CD8-positive, alpha-beta memory T cell (primary cell): ENCODE measurements at places on chromosomes 16 and 17. TPM values are rescaled to one million over a fixed set of nuclear protein-coding genes. Genes with fewer than 3 reads are reported as not detected.

GRCh38 chr16:12629271-12629670, 174.4 kb downstream of the CPPED1 start:
- no peak for DNase-seq

DNA sequence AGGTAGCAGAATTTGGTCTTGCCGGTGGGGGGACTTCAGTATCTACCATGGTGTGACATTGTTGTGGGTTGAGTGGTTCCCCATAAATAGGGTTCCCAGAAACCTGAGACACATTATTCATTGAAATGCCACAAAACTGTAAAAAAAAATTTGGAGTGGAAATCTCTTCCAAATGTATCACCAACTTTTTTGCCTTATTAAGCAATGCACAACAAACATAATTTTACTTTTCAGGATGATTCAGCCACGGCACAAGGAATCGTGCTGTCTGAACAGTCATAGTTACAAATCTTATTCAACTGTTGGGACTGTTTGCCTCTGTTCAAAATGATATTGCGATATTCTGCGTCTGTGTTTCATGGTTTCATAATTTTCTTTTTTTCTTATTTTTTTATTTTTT, 181.2 kb downstream of the NTN1 start:
- DNase-seq, result no peak

Gene ABCA9
- not detected for total RNA-seq

Gene ANKS4B
- not detected for total RNA-seq

GRCh38 chr17:66398617-66399016, 96.2 kb downstream of the PRKCA start:
- DNase-seq, result no peak

DNA sequence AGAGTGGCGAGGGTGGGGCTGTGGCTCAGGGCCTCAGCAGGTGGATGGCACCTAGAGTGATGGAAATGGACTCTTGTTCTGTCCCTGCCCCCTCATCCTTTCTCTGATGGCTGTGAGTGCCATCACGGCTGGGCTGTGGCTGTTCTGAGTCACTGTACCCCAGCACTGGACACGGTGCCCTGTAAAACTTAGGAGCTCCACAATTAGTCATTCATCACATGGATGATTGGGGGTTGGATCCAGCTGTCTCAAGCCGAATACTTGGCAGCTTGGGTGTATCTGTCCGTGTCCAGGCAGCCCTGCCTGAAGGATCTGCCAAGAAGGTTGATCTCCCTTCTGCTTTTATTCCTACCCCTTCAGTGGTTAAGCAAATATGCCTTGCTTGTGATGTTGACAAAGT, 295.5 kb upstream of the EEF2KMT start:
- DNase-seq, result no peak

- no peak for DNase-seq
These were observed 52.5 kb upstream of the ERN1 start for GRCh38 chr17:64182325-64183012.

Gene GLP2R
- total RNA-seq, result not detected

DNA sequence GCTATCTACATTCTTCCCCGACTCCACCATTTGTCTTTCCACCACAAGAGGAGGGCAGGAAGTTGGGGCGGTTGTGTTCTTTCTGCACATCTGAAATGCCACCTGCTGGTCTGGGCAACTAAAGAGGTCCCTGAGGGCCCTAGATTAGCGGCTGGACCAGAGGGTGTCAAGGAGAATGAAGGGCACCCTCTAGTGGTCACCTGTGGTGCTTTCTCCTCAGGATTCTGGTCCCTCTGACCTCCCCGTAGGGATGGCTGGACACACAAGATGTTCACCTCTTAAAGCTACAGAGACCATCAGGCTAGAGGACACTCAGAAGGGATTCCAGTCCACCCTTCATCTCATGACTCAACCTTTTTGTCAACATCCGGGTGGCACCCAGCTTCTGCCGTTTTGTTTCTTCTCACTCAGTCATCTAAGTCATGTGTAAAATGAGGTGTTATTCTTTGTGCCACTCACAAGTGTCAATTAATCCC, 2.9 kb upstream of the SCIMP start:
- peak; percentile 7 for DNase-seq

DNA sequence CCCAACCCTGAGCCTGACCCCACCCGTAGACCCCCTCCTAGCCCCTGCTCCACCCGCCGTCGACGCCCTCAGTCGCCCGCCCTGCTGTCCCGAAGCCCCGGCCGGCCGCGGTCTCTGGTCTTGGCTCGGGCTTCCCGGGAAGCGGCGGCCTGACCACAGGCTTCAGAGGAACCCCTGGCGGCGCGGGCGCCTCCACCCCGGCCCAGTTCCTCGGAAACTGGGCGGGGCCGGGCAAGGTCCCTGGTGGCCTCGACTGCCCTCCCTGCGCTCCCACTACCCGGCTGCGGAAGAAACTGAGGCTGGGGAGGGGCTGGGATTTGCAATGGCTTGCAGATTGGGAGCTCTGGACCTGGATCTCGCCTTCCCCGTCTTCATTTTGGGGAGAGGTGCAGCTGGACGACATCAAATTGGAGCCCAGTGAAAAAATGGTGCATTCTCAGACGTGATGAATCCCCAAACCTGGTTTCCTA, 692 bp upstream of the SOCS1 start:
- peak; percentile 24 for DNase-seq

Gene GRAPL
- 3.7 TPM for total RNA-seq

Gene SGCA
- not detected for total RNA-seq

- DNase-seq, result no peak
These were observed 35.2 kb downstream of the TSC2 start for GRCh38 chr16:2082983-2083364.

Gene TMEM204
- 27.1 TPM for total RNA-seq

Gene CDT1
- 106 TPM for total RNA-seq

- no peak for DNase-seq
These were observed 378.9 kb downstream of the WWOX start for GRCh38 chr16:78478267-78478861.

Gene FOXL1
- total RNA-seq, result not detected

Gene GCGR
- total RNA-seq, result not detected

DNA sequence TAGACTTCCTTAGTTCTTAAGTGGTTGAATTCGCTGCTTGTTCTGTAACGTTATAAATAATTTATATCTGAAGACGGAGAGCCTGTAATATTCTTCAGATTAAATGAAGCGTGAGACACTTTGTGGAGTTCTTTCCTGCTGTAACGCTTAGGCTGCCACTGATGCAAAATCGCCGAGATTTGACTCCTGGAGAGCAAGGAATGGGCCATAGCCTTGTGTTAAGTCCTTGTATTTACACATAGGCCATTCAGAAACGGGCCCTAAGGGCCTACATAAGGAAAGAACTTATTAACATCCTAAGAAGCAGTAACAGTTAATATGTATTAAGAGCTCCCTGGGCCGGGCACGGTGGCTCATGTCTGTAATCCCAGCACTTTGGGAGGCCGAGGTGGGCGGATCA, 936 bp downstream of the EMC6 start:
- no peak for DNase-seq

DNA sequence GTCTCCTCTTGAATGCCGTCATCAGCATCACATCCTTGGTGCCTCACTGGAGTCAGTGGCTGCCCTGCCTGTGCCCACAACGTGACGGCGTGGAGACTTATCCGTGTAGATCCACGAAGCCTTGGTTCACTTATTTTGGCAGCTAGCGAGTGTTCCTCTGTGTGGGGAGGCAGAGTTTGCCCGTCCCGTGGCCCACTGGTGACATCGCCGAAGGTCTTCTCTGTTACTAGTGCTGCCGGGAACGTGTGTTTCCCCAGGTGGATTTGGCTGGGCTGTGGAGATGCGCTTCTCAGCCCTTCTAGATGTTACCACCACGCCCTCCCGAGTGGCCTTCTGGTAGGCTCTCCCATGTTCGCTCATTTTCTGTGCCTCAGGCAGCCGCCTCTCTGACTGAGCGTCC, 169.6 kb downstream of the SEC14L1 start:
- DNase-seq, result no peak

Gene BRIP1
- 11.7 TPM for total RNA-seq

DNA sequence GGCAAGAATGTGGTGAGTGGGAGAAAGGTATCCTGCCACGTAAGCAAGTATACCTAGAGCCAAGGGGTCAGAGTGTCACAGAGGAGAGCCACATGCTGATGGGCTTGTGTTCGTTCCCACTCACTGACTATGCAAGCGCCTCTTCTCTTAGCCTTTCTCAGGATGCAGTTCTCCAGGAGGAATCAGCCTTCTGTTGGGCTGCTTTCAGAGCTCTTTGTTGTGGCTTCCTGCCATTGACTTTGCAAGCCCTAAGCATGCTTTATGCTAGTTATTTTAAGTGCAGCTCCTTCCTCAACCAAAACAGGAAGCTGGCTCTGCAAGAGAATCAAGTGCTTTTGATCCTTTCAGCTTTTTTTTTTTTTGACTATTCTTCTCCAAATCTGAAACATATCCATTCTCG, 66.6 kb downstream of the SIAH1 start:
- no peak for DNase-seq

DNA sequence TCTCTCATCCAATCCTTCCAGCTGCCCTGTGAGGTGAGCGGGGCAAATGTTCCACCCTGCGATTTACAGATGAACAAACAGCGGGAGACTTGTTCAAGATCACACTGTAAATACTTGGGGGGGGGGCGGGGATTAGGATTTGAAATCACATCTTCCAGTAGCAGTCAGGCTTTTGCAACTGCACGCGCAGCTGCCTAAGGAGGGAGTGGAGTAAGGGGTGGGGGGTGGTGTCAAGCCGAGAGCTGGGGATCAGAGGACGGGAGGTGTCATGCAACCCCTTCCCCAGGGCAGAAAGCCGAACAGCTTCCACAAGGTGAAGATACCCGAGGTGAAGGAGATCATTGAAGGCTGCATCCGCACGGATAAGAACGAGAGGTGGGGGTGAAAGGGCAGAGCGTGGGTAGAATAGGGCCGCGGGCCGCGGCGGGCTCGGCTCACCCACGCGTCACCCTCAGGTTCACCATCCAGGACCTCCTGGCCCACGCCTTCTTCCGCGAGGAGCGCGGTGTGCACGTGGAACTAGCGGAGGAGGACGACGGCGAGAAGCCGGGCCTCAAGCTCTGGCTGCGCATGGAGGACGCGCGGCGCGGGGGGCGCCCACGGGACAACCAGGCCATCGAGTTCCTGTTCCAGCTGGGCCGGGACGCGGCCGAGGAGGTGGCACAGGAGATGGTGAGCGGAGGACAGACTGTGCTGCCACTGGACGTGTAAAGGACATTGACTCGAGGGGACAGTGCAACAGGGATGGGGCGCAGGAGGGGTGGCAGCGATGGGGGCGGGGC, 4.6 kb downstream of the WNK4 start:
- DNase-seq, result no peak

- no peak for DNase-seq
These were observed 7.4 kb downstream of the LASP1 start for GRCh38 chr17:38877130-38877851.

Gene TBC1D3
- total RNA-seq, result 1.6 TPM

Gene CTRB2
- total RNA-seq, result not detected

DNA sequence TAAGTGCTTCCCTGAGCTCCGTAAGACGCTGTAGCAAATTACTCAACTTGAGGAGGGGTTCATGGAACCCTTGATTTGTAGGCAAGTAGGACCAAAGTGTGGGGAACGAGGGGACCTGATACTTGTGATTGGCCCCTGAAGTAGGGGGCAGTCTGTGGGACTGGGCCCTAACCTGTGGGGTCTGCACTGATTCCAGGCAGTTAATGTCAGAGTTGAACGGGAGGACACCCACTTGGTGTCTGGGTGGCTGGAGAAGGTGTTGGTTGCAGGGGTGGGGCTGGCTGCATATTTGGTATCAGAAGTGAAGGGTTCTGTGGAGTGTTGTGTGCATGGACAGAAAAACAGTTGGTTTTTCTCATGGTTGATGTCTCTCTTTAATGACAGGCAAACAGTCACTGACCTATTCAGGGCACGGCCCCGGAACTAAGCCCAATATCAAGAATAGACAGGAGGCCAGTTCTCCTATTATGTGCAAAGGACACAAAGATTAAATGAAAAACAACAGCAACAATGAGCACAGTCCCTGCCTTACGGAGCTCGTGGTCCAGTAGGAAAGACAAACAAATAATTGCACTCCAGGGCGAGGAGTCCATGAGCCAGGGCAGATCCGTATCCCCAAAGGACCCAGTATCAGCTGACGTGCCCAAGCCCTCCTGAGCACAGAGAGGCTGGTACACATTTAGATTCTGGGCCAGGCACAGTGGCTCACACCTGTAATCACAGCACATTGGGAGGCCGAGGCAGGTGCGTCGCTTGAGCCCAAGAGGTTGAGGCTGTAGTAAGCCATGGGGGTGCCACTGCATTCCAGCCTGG, 19.2 kb downstream of the MXRA7 start:
- no peak for DNase-seq

Gene SBK1
- total RNA-seq, result 4.1 TPM

DNA sequence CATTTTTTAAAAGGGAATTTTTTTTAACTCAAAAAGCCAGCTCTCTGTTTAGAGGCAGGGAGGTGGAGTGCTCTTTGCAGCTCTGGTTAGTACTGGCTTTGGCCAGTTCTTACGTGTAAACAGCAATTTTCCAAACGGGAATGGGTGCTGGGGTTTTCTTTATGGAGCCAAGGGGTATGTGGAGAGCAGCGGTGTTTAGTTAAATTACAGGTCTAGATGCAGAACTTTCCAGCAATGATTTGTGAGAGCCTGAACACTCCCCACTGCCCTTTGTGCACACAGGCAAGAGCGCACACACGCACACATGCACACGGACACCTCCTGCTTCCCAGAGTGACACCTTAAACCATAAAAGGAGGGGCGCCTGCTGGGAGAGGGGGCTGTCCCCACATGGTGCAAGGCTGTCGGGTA, 140.2 kb downstream of the MSI2 start:
- DNase-seq, result no peak

Gene MGAT5B
- 0.46 TPM for total RNA-seq

GRCh38 chr16:77868478-77868877, 80.1 kb downstream of the VAT1L start:
- no peak for DNase-seq

- DNase-seq, result no peak
These were observed 6.8 kb downstream of the CACNG1 start for GRCh38 chr17:67051155-67051538.

GRCh38 chr16:57711346-57711745, 16.7 kb downstream of the DRC7 start:
- DNase-seq, result no peak

- DNase-seq, result no peak
These were observed 29.5 kb downstream of the NOS2 start for GRCh38 chr17:27770877-27771276.

GRCh38 chr17:1344521-1344920, 55.5 kb downstream of the YWHAE start:
- no peak for DNase-seq
